CD4-positive, alpha-beta memory T cell (primary cell): ENCODE measurements at places on chromosomes 3 and 15.

GRCh38 chr15:41474941-41475340, 18.7 kb upstream of the ITPKA start:
- DNase-seq, result no peak

DNA sequence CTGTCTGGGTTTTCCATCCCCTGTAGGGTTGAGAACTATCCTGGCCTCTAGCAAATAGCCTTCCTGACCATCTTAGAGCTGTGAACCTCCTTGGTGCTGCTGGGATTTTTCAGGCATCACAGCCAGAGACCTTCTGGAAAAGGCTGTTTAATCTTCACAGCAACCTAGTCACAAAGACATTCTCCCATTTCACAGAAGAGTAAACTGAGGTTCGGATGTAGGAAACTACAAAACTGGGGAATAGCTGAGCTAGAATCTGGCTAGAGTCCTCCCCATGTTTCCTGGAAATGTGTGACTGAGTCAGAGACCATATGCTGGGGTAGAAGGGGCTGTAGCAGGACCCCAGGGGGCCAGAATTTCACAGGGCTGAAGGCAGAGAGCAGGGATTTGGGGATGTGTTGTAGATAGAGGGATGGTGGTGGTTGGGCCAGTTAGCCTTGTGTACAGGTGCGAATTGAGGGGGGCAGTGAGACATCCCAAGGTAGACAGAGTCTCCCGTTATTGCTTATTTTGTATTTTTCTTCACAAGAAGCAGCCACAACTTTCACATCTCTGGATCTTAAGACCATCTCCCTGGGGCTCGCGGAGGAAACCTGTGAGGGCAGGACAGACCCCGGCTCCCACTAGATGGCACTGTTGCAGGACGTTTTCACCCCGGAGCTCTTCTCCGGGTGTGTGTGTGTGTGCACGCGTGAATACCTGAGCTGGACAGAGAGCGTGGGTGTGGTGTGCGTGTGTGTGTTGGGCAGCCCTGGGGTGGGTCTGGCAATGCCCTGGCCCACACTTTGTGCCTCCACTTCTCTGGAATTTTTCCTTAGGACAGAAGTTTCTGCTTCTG, 66.9 kb upstream of the PRR23C start:
- DNase-seq, result peak; percentile 33

- no peak for DNase-seq
Observed at GRCh38 chr3:151933234-151933853, 59.9 kb downstream of the SUCNR1 start.

DNA sequence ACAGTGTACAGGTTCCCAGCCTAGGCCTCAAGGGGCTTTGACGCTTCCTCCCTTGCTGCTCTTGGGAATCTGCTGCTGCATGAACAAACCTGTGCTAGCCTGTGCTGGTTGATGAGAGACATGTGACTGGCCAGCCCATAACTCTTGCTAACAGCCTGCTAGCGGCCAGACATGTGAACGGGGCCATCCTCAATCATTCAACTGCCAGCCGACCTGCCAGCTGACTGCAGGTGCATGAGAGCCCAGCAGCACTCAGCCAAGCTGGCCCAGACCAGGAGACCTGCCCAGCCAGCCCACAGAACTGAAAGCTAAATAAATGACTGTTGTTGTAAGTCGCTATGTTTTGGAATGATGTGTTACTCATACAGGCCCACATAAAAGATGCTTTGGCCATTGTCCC, 82.4 kb upstream of the DLG1 start:
- no peak for DNase-seq

- no peak for DNase-seq
Observed at GRCh38 chr15:73398861-73399260, 30.1 kb upstream of the HCN4 start.

DNA sequence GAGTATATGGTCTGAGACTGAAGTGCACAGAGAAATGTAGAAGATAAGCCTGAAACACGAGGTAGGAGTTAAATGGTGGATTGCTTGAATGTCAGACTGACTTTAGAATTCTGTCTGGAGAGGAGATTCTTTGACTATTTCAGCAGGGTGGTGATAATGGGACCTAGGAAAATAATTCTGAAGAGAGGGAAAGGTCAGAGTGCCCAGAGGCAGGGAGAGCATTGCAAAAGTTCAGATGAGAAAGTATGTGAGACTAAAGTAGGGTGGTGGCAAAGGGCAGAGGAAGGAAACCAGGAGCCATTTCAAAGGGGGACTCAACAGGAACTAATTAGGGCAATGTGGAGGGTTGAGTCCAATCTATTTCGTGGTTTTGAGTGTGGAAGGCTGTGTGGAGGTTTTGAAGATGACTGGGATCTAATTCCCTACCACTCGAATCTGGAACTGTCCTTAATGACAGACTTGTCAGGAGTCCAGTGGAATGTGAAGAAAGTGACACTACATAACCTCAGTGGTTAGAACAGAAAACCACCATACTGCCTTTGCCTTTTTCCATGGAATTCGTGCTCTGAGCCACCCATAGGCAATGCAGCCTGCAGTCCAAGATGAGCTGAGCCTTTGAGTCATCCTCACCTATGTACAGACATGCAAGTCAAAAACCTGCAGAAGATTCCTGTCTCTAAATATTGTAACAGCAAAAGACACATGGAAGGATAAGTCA, 16.1 kb downstream of the CPOX start:
- DNase-seq, result no peak

DNA sequence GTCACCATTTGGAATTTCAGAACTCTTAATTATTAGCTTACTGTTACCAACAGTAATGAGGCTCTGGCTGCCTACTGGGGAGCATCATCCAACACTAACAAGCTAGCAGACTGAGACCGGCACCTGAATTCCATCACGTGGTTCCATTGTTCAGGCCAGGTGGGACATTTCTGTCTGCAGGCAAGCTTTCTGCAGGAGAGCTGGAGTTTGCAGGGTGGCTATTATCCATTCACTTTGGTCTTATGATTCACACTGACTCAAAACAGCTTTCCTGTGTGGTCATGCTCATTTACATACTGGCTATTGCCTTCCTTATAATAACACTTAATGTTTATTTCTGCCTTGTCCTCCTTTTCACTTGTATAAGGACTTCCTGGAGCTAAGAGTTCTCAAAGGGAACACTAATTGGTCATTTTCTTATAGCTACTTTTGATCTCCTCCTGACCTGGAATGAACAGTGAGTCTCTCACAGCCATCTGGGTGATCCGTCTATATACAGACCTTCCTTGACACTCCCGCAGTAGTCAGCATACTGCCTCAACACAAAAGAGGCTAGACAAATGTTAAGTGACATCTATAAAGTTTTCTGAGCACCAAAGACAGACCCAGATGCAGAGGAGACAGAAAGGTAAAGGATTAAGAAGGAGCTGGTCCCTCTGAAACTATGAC, 695.4 kb downstream of the FHIT start:
- DNase-seq, result no peak

DNA sequence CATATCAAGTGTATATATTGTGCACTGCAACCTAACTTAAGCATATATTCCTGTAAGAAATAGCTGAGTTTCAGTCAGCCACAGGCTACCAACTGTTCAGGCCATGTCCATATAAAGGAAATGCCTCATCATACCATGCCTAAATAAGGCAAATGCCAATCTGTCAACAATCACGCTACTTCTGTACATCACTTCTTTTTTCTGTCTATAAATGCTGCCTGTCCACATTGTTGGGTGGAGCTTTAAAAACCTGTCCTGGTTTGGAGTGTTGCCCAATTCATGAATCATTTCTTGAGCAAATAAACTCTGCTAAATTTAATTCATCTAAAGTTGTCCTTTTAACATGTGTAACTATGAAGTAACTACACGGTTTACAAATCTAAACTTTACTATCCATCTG, 1091.9 kb downstream of the NSUN3 start:
- DNase-seq, result no peak

DNA sequence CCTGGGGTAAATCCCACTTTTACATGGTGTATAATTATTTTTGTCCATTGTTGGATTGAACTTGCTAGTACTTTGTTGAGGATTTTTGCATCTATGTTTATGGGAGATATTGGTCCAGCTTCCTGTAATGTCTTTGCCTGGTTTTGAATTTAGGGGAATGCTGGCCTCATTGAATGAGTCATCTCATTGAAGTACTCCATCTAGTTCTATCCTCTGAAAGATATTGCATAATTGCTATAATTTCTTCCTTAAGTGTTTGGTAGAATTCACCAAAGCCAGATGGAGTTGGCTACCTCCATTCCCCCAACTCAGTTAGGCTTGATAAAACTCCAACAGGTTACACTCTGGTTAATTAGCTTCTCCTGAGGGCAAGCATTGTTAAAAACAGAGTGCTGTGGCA, 237.4 kb upstream of the TGFBR2 start:
- DNase-seq, result no peak

DNA sequence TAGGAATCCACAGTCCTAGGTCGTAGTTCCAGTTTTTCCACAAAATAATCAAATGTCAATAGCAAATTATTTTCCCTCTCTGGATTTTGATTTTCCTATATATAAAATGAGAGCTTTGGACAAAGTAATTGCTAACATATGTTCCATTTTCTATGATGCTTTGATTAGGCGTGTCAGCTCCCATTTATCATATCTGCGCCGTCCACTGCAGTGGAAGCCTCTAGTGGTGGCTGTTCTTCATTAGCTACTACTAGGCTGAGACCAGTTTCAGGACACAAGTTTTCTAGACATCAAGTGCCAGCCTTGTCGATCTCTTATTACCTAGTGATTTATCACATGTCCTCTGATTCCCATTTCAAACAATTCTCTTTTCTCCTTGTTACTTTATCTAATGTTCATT, 271.5 kb downstream of the TUSC7 start:
- DNase-seq, result no peak

DNA sequence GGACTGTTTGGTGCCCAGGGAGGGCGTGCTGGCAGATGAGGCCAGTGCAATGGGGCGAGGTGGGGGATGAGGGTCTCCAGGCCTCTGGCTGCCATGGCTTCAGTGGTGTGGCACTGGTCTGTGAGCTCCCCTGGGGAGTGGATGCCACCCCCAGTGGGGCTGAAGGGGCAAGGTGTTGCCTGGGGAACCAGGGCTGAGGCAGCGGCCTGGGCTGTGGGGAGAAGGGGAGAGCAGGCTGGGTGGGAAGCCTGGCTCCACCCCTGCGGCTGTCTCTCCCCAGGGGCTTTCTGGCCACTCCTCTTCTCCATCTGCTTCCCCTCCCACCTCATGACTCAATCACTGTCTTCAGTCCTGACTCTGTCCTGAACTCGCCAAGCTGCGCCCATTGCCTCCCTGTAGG, 88.4 kb upstream of the TLE3 start:
- DNase-seq, result no peak

GRCh38 chr3:13338996-13339395, 81.1 kb downstream of the NUP210 start:
- DNase-seq, result no peak

DNA sequence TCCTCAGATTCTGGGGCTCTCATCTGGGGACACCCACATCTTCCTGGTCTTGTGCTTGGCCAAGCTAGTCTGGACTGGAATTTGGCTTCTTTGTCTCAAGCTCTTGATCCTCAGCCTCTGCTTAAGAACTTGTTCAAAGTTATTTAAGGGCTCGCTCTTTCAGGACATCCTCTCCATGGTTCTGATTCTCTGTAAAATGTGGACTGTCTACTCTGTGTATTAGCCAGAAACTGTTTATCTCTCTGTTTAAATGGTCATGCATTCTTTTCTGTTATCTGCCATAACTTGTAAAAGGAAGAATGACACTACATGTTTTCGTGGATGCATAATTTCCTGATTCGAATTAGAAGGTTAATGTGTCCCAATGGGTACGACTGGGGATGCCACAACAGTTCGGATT, 79.4 kb downstream of the COL6A5 start:
- no peak for DNase-seq

DNA sequence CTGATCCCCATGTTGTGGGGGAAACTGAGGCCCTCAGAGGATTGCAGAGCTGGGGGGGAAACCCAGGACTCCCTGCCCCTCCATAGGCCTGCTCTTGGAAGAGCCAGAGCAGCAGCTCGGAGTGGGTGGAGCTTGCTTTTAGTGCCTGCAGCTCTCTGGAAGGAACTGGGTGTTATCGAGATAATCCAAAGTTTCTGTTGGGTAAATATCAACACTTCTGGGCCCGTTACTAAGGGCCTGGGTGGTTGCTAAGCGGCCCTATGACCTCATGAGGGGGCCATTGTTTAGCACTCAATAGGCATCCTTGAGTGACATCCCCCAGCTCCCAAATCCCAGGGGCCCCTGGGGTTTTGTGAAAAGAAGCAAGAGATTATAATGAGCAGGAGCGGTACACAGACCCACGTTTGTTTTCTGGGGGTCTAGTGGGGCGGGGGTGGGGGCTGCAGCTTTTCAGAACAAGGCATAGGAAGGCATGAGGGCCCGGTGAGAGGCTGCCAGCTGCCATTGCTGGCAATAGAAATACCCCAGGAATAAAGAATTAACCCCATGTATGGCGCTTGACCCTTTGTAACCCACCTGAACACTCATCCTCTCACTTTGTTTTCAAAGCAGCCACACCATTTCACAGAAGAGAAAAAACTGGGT, 48.3 kb upstream of the ATP2B2 start:
- no peak for DNase-seq

DNA sequence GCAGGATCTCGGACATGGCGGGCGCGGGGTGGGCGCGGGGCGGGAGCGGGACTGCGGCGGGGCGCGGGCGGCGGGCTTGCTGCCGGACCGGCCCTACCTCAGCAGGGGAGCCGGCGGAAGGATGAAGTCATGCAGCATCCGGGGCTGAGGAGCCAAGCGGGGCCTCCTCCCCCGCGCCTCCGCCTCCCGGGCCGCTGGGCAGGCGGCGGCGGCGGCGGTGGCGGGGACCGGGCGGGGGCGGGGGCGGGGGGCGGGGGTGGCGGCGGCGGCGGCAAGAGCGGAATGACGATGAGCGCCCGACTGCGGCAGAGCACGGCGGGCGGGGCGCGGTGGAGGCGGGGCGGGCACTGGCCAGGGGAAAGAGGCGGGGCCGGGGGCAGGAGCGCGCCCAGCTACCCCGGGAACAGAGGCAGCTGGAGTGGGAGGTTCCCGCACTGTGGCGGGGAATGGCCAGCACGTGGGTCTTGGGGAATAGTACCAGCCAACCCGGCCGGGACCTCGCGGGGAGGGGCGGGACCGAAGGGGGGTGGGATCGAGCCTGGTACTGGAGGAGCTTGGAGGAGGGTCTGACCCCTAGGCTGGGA, at the start of gene CAMK2N2:
TSS of gene CAMK2N2 (minus strand) at position 284 of the 584 bp plus-strand sequence. CDS start at position 16, 268 bp downstream.
- peak; percentile 36 for DNase-seq

- DNase-seq, result no peak
Observed at GRCh38 chr3:55491296-55491816, 4.2 kb upstream of the WNT5A start.

GRCh38 chr15:37105889-37106288, 5.5 kb upstream of the MEIS2 start:
- DNase-seq, result no peak

GRCh38 chr3:159453945-159454344, 534.7 kb upstream of the IL12A start:
- no peak for DNase-seq

DNA sequence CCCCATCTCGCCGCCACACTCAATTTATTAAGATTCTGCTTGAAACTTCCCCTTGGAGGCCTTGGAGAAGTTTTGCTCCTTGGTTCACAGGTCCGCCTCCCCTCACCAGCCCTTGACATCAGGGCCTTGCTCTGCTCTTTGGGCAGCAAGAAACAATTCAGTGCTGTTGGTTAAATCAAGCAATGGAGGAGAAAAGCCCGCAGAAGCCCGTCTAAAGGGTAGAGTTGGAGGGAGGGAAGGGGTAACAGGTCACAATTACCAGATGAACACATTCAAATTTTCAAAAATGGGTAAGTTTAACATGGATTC, 429 bp downstream of the PARP9 start:
- no peak for DNase-seq

GRCh38 chr15:57792724-57793449, 86.4 kb downstream of the POLR2M start:
- no peak for DNase-seq
